ENCODE measurements at places on chromosomes 4 and X.

- no peak for DNase-seq
Measured at GRCh38 chr4:158858410-158859199, 89.8 kb downstream of the FNIP2 start.

GRCh38 chr4:37960679-37961450 is 667 bp downstream of the PTTG2 start:
- DNase-seq: no peak

DNA sequence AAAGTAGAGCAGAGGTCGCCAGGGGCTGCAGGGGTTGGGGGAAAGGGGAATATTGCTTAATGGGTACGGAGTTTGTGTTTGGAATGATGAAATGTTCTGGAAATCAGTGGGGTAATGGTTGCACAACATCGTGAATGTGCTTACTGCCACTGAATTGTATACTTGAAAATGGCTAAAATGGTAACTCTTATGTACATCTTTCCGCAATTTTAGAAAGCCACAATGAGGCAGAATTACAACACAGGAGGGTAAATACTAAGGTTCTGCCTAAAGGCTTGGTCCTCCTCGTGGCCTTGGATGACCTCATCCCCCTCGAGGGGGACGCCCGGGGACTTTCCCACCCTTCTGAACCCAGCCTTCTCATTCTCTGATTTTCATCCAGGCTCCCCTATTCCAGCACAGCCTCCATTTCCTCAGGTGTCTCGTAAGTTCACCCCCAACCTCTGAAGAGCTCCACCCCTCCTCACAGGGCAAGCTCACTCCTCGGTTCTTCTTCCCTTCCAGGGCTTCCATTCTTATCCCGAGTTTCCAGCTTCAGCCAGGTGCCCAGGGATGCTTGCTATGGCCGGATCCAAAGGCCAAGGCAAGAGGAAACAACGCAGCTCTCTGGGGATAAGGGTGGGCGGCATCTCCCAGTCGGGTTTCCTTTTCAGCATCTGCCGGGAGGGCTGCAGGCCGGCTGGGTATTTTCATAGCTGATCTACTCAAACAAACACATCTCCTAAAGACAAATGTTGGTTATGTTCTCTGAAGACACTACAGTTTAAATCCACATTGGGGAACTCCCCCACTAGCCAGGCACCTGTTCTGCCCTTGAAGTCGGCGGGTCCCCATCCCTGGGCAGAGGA is 71.3 kb upstream of the ACSL1 start:
- DNase-seq: no peak

GRCh38 chr4:181350615-181351415 is 892.4 kb upstream of the TENM3 start:
- DNase-seq: no peak

DNA sequence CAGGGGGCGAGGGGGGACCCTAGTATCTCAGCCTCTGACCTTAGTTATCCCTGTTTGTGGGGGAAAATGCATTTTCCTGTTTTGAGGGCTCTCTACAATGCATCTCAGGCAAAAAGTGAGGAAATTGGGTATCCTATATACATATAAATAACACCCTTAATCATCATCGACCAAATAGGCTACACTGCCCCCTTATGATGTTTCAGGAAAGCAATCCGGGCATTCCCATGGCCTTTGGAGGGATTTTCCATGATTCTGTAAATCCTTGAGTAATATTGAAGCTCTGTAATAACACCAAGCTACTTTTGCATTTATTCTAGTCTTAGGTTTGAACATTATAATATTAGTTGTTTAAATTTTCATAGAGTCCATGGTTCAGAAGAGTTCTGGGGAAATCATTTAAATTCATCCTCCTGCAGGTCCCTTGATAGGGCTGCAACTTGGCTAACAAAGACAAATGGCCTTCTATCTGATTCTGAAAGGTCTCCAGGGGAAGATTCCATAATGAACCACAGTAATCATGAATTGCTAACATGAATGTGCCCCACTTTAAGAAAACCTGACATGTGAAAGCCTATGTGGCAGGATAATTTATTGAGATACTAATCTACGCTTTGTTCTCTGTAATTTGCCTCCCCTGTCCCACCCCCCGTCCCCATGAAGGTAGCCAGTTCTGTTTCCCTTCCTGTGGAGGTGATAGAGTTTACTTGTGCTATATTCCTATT is 91.5 kb upstream of the SCOC start:
- DNase-seq: no peak

- DNase-seq: no peak
Measured at GRCh38 chrX:10135561-10136399, 21.0 kb upstream of the CLCN4 start.

GRCh38 chr4:78061939-78062570 is 4.9 kb downstream of the FRAS1 start:
- no peak for DNase-seq

DNA sequence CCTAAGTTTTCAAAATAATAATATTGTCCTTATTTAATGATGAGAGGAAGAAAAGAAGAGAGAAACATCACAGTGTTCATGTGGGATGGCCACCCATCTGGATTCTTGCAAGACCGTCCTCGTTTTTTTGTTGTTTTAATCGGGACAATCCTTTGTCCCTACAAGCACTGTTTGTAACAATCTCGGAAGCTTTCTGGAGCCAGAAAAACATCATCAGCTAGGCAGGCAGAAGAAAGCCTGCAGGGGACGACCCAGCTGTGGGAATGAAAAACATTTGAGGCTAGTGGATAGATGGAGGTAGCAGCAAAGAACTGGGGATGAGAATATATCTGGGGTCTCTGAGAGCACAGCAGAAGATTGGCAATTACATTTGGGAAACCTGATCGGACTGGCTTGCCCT is 105.6 kb downstream of the DKK2 start:
- no peak for DNase-seq

DNA sequence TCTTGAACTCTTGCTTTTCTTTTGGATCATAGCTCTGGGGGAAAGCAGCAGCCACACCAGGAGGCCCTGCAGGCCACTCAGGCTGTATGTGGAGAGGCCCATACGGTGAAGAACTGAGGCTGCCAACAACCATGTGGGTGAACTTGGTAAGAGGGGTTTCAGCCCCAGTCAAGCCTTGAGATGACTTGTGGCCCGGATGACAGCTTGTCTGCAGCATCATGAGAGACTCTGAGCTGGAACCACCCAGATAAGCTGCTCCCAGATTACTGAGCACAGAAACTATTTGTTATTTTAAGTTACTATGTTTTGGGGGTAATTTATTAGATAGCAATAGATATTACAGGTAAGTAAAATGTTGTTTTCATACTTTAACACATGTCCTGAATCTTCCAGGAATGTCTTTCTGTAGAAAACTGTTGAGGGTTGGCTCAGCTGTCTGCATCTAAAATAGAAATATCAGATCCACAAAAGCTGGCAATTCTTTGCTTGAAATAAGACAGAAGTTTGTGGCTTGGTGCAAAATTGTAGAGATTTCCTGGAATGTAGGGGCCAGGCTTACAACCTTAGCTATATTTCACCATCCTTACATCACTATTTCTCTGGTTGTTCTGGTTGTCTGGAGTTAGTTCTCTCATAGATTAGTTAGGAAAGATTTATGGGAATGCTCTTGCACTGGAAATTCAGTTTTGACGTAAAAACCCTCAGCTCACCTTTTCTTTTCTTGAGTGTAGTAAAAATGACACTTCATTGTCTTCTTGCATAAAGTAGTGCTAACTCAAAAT is 272.1 kb downstream of the RAPGEF2 start:
- no peak for DNase-seq

GRCh38 chrX:72255445-72255844 is 16.6 kb upstream of the ERCC6L start:
- DNase-seq: no peak

DNA sequence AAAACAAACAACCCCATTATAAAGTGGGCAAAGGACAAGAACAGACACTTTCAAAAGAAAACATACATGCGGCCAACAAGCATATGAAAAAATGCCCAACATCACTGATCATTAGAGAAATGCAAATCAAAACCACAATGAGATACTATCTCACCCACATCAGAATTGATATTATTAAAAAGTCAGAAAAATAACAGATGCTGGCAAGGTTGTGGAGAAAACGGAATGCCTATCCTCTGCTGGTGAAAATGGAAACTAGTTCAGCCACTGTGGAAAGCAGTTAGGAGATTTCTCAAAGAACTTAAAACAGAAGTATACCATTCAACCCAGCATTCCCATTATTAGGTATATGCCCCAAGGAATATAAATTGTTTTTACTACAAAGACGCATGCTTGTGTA is 112.5 kb downstream of the JADE1 start:
- DNase-seq: no peak

GRCh38 chr4:23921447-23921845 is 31.6 kb upstream of the PPARGC1A start:
- no peak for DNase-seq

DNA sequence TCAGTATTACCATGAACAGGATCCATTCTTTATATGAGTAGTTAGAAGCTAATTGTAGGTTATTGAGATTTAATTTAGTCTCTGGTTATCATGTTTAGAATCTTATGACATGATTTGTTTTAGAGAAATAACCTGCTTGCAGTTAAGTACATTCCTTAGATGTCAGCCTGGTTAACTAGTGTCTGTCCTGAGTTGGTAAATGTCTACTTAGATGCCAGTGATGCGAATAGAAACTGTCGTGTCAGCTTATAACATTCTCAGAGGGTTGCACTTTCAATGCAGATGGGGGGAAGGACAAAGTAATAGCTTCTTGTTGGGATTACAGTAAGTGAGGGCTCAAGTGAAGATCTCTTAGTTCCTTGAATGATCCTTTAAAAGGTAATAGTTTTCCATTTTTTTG is 227.8 kb upstream of the SPRY1 start:
- DNase-seq: peak; percentile 7

DNA sequence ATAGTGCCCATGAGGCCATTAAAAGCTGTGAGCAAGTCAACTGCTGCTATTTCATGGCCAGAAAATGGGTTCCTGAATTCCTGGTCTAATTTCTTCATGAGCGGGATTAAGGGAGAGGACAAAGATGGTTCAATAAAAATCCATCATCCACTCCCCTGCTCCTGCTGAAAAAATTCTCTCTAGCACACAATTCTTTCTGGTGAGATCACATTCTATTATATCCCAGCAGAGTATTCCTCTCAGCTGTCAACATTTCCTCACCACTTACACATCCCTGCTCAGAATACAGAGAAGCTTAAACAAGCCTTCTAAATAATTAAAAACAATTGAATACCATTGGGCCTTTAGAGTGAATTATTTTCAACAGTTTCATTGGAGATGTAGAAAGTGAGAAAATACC is 9.5 kb downstream of the CT47C1 start:
- DNase-seq: no peak

DNA sequence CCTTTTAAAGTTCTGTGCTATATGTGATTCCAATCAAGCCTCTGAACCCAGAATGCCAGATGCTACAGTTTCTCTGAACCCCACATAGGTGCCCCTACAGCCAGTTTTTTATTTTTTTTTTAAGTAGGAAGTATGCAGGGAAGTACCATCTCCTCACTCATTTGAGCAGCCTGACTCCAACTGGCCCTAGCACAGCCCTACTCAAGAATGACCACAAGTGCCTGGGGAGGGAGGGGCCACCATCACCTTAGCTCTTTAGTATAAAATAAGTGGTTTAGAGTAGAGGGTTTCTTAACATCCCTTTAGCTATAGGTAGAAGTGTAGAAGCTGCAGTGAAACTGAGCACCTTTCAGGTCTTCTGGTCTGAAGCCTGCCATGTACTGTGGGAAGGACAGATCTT is 14.4 kb downstream of the MSN start:
- no peak for DNase-seq

GRCh38 chr4:87975466-87975865 is at the start of gene SPP1:
TSS of gene SPP1 (plus strand) at chr4:87975714. CDS start at chr4:87976896, 1,182 bp downstream.
- no peak for DNase-seq

- no peak for DNase-seq
Measured at GRCh38 chr4:5816101-5816500, 76.8 kb downstream of the CRMP1 start.

GRCh38 chr4:41857226-41857641 is 78.0 kb upstream of the TMEM33 start:
- DNase-seq: no peak

DNA sequence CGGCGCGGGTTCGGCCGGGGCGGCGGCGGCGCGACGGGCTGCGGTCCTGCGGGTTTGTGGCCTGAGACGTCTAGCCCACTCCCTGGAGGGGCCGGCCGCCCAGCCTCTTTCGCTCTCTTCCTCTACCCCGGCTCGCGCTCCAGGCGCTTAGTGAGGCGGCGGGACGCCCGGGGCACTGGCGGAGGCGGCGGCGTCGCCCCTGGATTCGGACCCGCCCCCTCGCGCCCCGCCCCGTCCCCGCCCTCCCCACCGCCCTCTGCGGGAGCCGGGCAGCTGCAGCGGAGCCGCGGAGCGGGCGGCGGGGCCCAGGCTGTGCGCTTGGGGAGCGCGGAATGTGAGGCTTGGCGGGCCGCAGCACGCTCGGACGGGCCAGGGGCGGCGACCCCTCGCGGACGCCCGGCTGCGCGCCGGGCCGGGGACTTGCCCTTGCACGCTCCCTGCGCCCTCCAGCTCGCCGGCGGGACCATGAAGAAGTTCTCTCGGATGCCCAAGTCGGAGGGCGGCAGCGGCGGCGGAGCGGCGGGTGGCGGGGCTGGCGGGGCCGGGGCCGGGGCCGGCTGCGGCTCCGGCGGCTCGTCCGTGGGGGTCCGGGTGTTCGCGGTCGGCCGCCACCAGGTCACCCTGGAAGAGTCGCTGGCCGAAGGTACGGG is at the start of gene BMP2K:
Gene BMP2K (plus strand): TSS at position 272 of the 650 bp plus-strand sequence. CDS start 194 bp downstream, at position 466.
- peak; percentile 76 for DNase-seq

GRCh38 chrX:67619253-67619652 is 75.4 kb downstream of the AR start:
- no peak for DNase-seq

DNA sequence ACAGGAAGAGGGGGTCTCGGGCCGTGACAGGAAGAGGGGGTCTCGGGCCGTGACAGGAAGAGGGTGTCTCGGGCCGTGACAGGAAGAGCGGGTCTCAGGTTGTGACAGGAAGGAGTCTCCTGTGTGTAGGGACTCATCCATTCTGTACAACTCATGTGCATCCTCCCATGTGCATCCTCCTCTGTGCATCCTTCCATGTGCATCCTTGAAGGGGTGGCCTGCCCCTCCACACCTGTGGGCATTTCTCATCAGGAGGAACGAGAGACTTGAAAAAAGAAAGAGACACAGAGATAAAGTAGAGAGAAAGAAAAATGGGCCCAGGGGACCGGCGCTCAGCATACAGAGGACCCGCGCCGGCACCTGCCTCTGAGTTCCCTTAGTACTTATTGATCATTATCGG is 30.2 kb upstream of the PLCXD1 start:
- no peak for DNase-seq

- DNase-seq: no peak
Measured at GRCh38 chrX:115368876-115369275, 79.4 kb downstream of the LUZP4 start.
